NCI-H524 (cell line): ENCODE measurements at places on chromosomes 6 and 20.
A peak's percentile ranks its signal among the peaks of the same experiment; 100 is the strongest.

DNA sequence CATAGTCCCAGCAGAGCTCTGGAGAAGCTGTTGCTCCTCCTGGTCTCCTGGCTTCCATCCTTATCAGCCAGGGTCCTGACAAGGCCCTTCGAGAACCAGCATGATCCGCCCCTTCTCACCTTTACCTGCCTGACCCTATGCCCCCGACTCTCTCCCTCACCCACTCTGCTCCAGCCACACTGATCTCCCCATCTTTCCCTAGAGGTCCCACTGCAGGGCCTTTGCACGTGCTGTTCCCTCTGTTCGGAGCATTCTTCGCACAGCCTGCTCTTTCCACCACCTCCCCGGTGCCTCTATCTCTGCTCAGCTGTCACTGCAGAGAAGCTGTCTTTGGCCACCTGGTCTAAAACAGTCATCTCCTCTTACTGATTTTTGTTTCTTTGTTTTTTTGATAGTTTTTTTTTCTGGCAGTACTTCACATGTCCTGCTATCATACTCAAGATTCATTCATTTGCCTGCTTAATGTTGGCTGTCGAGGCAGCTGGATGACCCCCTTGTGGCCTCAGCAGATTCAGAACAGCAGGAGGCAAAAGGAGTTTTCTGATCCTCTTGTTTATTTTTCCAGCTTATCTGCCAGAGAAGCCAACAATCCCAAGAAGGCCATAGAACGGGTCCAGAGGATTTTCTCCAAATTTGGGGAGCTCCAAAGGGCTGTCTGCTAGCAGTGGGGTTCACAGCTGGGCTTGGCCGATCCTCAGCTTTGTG is 1.6 kb upstream of the PTGIS start:
- no peak for DNase-seq

DNA sequence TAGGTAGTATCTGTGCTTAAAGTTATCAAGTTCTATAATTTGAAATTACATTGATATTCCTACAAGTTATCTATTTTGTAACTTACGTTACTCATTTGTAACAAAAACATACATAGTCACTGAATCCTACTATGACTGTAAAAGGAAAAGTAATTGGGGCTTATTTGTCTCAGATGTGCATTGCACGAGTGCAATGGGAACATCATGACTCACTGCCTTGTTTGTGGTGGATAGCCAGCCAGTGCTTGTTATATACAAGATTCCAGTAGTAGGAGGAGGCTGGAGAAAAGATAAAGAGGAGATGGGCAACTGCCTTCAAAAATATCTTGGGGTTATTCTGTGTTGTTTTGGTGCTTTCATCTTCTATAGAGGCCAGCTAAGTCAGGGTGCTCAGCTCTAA is 164.1 kb downstream of the RNF144B start:
- no peak for DNase-seq

- no peak for DNase-seq
Measured at GRCh38 chr6:169145991-169146501, 107.6 kb downstream of the THBS2 start.

GRCh38 chr6:149263321-149263720 is 54.2 kb upstream of the TAB2 start:
- DNase-seq, result no peak

DNA sequence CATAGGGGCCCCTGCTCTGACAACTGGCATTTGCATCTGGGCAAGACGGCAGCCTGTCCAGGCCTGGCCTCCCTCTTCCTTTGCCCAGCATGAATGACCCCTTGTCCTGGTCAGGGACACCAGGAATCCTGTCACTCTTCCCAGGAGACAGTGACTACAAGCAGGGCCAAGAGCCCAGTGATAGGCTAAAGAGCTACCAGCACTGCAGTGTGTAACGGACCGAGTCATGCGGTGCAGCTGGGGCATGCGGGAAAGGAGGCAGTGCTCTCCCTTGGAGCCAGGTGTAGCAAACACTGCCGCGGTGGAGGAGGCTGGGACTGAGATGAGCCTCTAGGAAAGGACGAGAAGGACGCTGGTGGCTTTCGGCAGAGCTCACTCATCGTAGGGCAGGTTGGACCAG is 38.7 kb upstream of the DSP start:
- no peak for DNase-seq

DNA sequence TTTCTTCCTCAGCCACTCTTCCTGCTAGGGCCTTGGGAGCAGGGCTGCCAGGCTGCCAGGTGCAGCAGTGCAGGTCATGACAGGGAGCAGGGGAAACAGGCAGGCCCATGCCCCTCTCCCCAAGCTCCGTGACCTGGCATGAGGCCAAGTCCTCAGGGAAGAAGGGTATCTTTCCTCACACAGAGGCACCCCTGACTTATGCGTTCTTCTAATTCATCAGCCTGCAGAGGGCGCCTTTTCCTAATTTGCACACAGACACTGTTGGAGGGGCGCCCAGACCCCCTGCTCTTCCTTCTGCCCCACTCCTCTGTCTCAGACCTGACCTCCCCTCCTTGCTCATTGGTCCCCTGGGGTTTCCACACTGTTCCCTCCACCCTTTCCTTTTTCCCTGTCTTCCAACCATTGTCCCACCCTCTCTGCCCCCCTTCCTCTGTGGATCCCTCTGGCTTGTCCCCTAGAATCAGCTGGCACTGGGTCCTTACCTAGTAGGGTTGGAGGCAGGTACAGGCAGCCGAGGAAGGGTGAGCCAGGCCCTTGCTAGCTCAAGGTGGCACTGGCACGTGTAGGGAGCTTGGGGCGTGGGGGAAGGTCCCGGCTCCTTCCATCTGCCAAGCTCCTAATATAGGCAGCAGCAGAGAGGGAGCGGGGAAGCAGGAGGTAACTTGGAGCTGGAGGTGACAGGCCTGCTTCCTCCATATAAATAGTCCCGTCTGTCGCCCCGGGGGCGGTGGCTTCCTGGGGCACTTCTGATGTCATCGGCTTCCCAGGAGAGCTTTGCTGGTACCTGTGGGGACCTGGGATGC is 154.9 kb upstream of the MLN start:
- peak; percentile 88 for DNase-seq

DNA sequence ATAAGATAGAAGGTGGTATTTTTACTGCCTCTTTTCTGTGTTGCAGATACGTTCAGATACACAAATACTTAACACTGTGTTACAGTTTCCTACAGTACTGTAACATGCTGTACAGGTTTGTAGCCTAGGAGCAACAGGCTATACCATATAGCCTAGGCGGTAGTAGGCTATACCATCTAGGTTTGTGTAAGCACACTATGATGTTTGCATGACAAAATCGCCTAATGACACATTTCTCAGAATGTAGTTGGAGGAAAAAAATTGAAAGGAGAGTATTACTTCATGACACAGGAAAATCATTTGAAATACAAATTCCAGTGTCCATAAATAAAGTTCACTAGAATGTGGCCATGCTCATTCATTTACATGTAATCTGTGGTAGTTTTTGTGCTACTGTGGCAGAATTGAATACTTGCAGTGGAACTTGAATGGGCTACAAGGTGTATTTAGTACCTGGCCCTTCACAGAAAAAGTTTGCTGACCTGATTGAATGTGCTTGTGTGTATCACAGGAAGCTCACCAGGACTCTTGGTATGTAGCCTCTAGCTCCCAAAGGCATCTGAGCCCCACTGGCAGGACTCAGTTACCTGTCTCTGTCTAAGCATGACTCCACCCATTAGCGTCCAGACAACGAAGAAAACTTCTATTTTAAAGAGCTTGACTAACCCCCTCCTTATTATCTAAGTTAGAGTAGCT is 18.8 kb downstream of the TOP1 start:
- no peak for DNase-seq

DNA sequence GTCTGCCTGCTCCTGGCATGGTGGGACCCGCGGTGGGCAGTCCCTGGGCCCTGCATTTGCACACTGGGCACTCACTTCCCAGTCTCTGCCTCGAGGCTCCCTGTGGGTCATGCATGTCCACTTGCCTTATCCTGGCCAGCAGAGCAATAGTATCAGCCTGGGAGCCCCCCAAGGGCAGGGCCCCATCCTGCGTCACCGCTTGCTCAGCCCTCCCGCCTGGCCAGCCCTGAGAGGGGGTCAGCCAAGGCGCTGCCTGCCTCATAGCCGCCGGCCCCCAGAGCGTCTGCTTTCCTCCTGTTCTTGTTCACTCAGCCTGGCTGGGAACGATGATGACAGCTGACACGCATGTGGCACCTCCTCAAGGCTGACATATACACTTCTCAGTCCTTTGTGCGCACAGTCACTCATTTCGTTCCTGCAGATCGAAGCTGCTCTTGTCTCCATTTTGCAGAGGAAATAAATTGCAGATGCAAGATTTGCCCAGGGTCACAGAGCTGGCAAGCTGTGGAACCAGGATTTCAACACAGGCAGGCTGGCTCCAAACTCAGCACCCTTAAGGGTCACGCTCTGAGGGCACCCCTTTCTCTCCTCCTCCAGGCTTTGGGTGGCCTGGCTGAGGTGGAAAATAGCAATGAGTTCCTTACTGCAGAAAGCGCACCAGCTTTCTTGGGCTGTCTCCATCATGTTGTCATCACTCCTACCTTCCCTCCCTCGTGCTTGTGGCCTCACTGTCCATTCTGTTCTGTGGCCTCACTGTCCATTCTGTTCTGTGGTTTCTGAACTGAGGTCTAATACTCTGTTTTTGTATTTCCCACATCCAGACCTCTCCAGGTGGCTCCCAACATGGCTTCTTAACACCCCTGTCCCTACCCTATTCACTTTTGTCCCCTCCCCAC is 17.2 kb downstream of the KCNK17 start:
- DNase-seq, result no peak

DNA sequence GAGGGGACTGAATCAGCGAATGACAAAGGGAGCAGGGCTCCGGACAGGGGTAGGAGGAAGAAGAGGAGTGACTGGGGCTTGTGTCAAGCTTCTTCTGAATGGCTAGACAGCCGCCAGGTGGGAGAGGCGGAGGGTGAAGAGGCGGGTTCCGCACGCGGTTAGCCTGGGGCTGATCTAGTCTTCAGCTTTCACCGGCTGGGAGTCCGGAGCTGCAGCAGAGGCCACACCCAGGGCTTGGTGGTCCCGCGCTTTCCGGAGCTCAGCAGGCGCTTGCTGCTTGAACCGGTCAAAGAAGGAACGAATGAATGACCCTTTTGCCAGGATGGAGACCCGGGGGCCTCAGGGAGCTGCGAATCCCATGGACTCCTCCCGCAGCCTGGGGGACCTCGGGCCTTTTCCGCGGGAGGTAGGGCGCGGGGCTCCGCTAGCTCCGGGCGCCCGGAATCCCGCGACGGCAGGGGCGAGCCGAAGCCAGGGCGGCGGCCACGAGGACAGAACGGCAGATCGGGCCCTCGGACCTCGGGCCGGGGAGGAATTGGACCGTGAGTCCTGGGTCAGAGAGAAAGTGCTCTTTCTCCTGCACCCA is at the start of gene C6orf141:
C6orf141 (plus strand) TSS at position 177 of the 586 bp plus-strand sequence; CDS start at position 302, 125 bp downstream.
- peak; percentile 21 for DNase-seq

GRCh38 chr6:143252961-143253360 is 192.3 kb downstream of the AIG1 start:
- DNase-seq, result no peak

DNA sequence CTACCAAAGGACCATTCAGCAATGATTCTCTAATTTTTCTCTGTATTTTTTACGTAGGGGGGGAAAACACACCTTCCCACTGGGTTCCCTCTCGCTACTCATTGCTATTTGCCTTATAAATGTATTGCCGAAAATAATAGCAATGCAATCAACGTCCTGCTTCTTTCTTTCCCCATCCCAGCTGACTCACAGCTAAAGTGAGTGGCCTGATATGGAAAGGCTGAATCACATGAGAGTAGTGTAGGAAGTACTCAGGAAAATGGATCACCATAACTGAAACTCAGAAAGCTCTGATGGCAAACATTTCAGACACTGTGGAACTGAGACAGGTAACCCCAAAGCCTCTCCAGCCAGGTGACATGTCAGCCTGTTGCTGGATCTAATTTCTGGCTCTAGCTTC is 49.3 kb upstream of the SRPK1 start:
- no peak for DNase-seq

DNA sequence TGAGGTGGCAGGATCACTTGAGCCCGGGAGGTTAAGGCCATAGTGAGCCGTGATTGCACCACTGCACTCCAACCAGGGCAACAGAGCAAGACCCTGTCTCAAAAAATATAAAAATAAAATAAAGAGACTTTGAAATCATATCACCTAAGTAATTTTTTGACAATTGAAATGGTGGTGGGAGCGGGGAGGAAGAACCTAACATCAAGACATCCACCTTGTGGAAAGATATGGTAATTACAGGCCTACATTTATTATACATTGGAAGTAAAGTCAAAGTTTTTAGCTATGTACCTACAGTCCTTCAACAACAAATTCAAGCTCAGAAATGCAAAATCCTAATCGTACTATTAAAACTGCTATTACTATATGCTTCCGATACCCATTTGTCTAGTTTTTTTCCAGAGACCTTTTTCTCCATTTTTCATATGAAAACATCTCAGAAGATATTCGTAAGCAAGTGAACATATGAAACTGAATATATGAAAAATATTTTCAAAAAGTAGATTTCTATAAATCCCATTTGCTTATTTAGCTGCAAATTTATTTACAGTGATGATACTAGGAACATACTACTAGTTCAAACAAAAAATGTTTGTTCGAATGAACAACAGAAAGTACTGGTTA is 83.3 kb downstream of the SYCP2 start:
- DNase-seq, result no peak

GRCh38 chr6:38604700-38605099 is 35.0 kb downstream of the BTBD9 start:
- DNase-seq, result no peak

- DNase-seq, result no peak
Measured at GRCh38 chr6:54578261-54578660, 268.3 kb upstream of the FAM83B start.

DNA sequence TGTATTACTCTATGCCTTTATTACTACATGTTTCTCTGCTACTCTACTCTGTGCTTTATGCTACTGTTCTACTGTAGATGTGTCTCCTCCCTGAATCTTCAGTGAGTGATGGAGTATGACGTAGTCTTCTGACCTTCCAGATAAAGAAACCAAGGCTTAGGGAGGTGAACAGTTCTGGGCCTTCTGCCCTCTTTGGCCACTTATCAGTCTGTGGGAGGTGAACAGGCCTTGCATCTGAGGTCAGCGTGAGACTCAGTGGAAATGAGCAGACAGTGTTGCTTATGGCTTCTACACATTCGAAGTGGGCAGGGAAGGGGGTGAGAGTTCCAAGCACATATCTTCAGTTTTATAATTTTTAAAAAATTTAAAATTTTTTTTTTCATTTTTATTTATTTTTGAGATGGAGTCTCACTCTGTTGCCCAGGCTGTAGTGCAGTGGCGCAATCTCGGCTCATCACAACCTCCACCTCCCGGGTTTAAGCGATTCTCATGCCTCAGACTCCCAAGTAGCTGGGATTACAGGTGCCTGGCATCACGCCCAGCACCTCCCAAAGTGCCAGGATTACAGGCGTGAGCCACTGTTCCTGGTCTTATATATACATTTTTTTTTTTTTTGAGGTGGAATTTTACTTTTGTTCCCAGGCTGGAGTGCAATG is 24.2 kb downstream of the MYBL2 start:
- DNase-seq, result no peak

- no peak for DNase-seq
Measured at GRCh38 chr6:52221302-52221701, 23.0 kb downstream of the IL17F start.

DNA sequence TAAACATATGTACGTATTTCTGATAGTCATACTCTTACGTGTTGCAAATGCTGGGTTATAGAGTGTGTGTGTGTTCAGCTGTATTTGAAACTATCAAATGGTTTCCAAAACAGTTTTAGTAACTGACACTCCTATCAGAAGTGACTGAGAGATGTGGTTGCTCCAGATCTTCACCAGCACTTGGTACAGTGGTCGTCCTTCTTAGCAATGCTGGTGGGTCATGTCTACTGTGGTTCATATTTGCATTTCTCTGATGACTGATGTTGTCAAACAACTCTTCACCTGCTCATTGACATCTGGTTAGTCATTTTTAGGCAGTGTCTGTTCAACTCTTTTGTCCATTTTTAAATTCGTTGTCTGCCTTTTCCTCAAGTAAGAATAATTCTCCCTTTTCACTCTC is 259.3 kb downstream of the KIF16B start:
- no peak for DNase-seq
